Stimulated activated CD8-positive, alpha-beta memory T cell treated with anti-CD3 and anti-CD28 coated beads, Interleukin-2, amount 100 ng/mL, for 48 hours (primary cell): ENCODE measurements at places on chromosomes 6 and 20.

DNA sequence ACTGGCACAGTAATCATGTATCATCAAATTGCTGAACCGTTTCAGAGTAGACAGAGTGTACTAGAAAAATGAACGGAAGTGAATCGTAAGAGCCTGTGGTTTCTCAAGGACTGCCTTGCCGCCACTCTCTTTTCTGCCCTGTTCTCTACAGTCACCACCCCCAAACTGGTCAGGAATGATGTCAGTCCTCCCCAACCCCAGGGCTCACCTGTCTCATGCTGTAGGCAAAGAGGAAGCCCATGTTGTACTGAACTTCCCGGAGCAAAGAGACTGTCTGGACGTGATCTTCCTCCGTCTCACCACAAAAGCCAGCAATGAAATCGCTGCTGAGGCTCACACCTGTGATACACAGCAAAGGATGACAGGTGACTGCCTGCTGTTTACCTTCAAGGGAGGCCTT is 31.0 kb downstream of the CDK5RAP1 start:
- DNase-seq: peak; percentile 6

DNA sequence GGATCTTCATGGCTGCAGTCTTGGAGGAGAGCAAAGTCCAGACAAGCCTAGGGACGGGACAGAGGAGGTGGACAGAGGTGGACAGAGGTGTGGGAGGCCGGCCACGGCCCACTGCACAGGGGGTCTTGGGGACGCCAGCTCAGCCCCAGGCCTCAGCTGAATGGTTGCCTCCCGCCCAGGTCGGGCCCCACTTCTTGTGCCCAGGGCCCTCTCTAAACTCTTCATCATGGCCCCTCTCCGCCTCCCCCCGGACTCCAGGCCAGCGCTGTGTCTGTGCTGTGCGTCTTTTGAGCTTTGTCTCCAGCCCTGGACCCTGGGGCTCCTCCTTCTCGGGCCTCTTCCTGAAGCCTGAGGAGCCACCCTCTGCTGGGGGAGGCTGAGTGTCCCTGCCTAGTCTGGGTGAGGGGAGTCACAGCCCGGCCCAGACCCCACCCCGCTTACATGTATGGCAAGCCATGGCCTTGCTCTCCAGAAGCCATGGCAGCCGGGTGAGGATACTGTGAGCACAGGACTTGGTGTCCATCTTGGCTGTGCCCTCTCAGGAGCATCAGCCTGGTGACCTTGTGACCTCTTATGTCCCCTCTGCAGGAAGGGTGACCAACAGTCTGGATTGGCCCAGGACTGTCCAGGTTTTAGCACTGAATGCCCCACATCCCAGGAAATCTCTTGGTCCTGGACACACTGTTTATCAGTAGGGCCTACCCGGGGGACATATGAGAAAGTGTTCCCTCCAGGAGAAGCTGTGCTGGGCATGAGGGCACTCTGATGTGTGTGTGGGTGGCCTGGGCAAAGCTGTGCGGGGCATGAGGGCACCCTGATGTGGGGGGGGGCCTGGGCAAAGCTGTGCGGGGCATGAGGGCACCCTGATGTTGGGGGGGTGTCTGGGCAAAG is 9.4 kb upstream of the NPBWR2 start:
- no peak for DNase-seq

GRCh38 chr6:11712760-11713159 is 65.8 kb downstream of the ADTRP start:
- peak; percentile 46 for DNase-seq

DNA sequence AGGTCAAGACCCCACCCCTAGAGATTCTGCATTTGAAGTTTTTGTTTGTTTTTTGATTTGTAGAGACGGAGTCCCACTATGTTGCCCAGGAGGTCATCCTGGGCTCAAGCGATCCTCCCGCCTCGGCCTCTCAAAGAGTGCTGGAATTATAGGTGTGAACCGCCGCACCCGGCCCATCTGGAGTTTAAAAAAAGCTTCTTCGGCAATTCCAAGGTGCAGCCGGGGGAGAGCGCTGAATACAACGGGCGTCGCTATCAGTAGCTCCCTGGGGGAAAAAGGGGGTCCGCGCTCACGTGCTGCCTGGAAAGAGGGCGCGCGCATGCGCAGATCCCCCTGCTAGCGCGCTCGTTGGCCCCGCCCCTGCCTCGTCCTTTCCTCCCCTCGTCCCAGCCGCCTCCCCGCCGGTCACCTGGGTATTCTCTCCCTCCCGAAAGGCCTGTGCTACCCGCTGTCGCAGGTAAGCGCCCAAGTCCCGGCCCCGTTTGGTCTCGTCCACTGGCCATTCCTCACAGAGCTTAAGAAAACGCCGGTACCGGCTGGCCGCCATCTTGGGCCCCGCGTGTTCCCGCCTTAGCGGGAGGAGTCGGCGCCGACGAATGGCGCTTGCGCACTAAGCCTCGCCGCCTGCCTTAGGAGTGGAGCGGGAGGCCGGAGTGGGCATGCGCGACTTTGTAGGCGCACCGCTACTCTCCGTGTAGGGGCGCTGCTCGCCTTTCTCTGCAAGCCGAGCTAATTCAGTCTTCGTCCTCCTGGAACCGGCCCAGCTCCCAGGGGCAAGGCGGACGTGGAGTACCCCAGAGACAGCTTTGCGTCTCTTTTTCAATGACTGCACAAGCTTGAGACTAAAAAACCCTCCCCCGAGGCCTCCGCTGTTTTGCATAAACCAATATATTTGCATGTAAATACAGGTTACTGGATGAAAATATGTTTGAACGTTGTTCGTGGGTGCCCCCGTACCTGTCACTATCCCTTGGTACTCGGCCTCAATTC is at the start of gene UQCC2:
Gene UQCC2 (minus strand): TSS at position 561 of the 990 bp plus-strand sequence. CDS start 14 bp downstream, at position 547.
- peak; percentile 96 for DNase-seq

GRCh38 chr6:154356113-154356512 is 490 bp downstream of the IPCEF1 start:
- DNase-seq: no peak

GRCh38 chr20:62087227-62087626 is 21.5 kb upstream of the TAF4 start:
- DNase-seq: no peak

- no peak for DNase-seq
These were observed 23.9 kb downstream of the ZNF217 start for GRCh38 chr20:53569606-53570307.

- DNase-seq: no peak
These were observed 7.0 kb downstream of the ELMO2 start for GRCh38 chr20:46399401-46399800.

GRCh38 chr20:41135187-41135887 is 2.0 kb upstream of the PLCG1 start:
- no peak for DNase-seq

- DNase-seq: no peak
These were observed 1202.0 kb upstream of the ADGRB3 start for GRCh38 chr6:67433124-67433523.

- DNase-seq: no peak
These were observed 5.5 kb downstream of the ELMO2 start for GRCh38 chr20:46400828-46401477.

DNA sequence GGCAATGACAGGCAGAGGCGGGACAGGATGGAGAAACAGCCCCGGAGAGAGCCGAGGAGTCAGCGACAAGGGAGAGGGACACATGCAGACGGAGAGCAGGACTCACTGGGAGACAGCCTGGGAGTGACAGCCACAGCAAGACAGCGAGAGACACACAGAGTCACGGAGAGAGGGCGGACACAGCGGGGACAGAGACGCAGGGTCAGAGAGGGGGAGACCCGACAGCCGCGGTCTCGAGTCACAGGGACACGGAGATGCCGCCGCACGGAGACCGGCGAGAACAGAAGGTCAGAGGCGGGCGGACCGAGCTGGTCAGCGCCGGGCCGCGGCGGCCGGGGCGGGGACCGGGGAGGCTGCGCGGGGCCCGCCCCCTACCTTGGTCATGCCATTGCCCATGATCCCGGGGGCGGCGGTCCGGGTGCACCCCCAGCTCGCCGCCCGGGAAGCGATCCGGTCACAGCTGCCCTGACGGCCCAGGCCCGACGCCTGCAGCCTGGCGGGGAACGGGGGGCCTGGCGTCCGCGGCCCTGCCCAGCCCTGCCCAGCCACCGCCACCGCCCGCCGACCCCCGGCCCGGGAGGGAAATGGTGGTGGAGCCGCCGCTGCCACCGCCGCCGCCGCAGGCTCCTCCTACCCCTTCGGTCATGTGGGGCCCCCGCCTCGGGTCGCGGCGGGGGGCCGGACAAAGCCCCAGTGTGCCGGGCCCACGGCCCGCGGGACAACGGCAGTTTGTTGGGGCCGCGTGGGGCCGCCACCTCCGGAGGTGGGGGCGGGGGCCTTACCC is at the start of the genes DUSP15 and TTLL9:
Gene DUSP15 (minus strand): TSS at position 586 of the 784 bp plus-strand sequence. CDS start 190 bp downstream, at position 396.
Gene TTLL9 (plus strand): TSS at position 693 of the 784 bp plus-strand sequence. CDS start 493 bp downstream, outside the sequence.
- no peak for DNase-seq

- DNase-seq: no peak
These were observed 100.7 kb upstream of the HMGN3 start for GRCh38 chr6:79335133-79335674.

GRCh38 chr20:38272961-38273360 is 12.4 kb upstream of the KIAA1755 start:
- DNase-seq: no peak

DNA sequence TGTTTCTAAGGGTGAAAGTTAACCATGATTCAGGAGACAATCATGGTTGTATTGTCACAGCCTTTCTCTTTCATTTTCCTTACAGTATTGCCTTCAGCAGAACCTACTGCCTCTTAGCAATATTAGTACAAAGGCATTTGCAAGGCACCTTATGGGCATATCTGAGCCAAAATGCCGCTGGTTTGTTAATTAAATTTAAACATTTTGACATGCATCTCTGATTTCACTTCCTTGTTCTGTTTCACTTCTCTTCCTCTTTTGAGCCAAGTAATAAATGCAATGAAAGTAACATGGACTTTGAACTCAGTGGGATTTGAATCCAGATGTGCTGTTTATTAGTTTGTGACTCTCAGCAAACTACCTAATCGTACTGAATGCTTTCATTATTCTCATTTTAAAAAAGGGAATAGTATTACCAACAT is 467.4 kb upstream of the CITED2 start:
- no peak for DNase-seq

GRCh38 chr6:9140172-9140571 is 704.8 kb upstream of the SLC35B3 start:
- DNase-seq: no peak

DNA sequence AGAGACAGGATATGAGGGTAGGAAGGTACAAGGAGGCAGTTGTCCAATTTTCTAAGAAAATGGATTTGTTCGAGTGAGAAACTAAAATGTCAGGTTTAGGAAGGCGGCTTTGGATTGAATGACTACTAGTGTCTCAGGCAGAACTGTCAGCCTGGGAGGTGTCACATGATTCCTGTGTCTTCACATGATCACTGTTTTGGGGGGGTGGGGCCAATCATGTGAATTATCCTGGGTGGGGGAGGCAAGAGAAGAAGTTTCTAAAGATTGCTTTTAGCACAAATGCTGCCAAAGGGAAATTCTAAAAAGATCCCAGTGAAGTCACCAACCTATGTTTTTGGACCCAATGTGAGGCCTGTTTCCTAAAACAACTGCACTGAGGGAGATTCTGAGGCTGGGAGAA is 2.3 kb downstream of the SIRPA start:
- no peak for DNase-seq

DNA sequence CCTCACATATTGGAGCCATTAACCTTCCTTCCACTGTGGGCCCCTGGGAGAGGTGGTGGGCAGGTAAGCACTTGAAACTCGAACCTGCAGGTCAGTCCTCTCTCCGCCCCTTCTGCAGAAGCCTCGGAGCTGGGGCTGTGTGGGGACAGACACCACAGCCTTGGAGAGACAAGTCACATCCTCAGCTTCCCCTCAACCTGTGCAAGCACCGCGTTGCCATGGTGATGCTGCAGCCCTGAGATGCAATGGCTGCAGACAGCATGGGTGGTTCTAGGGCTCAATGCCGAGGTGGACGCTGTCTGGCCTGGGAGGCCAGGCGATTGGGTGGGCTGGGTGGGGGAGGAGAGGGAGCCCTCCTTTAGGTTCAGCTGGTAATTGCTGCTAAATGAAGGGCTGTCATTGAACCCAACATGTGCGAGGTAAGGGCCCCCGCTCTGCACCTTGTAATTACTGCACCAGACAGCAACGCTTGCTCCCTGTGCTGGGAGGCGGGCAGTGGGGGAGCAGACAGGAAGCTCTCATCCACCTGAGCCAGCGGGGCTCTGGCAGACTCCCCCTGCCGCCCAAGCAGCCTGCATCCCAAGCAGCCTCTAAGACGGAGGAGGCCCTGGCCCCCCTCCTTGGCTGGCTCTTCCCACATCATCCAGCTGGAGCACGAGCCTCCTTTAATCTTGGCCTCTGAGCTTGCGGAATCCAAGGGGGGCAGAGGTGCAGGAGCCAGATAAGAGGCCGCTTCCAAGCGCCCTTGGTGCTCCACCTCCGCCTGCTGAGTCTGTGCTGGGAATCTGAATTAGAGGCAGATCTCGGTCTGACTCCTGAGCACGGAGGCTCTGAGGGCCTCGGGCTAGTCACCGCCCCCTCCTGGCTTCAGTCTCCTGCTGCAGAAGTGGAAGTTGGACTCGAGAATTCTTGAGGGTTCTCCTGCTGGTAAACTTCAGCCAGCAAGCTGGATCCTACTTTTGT is 39.8 kb upstream of the CDH22 start:
- no peak for DNase-seq

- DNase-seq: no peak
These were observed 677 bp downstream of the PXMP4 start for GRCh38 chr20:33719277-33719988.

- peak; percentile 9 for DNase-seq
These were observed 435 bp downstream of the DLK2 start for GRCh38 chr6:43454696-43455530.

GRCh38 chr6:139370283-139370998 is 4.0 kb downstream of the CITED2 start:
- no peak for DNase-seq

GRCh38 chr20:38735172-38735571 is 10.9 kb downstream of the SLC32A1 start:
- no peak for DNase-seq

GRCh38 chr6:1122083-1122482 is 189.8 kb upstream of the FOXQ1 start:
- no peak for DNase-seq

- no peak for DNase-seq
These were observed 262.2 kb upstream of the SULF2 start for GRCh38 chr20:48047447-48047846.

DNA sequence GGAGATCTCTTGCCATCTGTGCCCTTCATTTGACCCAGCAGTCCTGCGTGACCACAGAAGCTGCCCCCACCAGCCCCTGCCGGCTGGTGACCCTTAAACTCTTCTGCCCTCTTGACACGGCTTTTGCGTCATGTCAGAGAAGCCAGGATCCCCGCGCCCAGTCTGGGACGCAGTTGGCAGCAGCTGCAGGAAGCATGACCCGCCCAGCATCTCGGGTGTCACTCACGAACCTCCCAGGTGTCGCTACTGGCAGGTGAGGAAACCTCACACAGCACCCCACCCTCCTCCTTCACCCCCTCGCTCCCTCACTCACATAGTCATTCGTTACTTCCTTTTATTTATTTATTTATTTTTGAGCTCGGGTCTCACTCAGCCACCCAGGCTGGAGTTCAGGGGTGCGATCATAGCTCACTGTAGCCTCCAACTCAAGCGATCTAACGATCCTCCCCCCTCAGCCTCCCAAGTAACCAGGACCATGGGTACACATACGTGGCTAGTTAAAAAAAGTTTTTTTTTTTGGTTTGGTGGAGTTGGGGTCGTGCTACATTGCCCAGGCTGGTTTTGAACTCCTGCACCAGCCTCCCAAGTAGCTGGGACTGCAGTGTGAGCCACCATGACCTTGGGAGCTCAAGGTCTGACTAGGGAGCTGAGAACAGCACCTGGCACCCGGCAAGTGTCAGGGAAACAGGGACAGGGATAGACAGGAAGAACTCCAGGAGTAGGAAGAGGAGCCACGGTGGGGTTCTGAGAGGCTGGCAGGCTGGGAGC is 14.1 kb upstream of the SPDEF start:
- no peak for DNase-seq
